GM13976 (cell line): ENCODE measurements at places on chromosomes 2 and 18.

GRCh38 chr2:40436093-40436475 lies 15.8 kb downstream of the SLC8A1 start:
- DNase-seq = no peak

GRCh38 chr2:213046431-213046830 lies 105.0 kb downstream of the IKZF2 start:
- no peak for DNase-seq

DNA sequence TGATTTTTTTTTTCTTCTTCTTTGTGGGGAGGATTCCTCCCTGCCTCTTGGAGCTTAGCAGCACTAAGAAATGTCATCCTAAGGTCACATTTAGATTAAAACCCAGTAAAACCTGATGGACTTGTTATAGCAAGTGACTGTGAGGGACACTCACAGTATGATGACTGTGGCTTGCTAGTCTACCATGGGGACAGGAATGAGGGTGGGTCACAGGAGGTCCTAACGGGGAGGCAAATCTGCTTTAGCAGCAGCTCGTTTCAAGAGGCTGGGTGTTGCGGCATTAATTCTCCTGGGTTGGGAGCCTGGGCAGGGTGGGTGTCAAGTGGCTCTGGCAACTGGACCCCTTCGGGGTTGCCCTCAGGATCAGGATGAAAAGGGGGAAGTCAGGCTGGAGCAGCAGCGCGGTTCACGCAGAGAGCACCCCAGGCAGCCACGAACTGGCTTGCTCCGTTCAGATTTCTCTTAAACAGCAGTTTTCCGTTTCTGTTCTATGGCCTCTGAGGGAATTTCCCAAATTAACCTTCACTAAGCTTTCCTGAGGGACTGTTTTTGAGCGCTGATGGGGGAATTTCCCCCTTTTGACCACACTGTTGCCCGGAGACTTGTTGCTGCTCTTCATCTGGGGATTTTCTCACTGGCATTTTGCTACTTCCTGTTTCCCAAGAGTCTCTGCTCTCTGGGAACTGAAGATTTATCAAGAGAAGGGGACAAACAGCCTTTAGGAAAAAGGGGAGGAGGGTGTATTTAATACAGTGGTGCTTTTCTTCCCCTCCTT lies 59.8 kb upstream of the PELI1 start:
- peak; percentile 75 for DNase-seq

GRCh38 chr2:18552351-18553077 lies 7.9 kb downstream of the RDH14 start:
- DNase-seq = no peak

GRCh38 chr18:40576507-40577115 lies 1378.4 kb upstream of the PIK3C3 start:
- no peak for DNase-seq

DNA sequence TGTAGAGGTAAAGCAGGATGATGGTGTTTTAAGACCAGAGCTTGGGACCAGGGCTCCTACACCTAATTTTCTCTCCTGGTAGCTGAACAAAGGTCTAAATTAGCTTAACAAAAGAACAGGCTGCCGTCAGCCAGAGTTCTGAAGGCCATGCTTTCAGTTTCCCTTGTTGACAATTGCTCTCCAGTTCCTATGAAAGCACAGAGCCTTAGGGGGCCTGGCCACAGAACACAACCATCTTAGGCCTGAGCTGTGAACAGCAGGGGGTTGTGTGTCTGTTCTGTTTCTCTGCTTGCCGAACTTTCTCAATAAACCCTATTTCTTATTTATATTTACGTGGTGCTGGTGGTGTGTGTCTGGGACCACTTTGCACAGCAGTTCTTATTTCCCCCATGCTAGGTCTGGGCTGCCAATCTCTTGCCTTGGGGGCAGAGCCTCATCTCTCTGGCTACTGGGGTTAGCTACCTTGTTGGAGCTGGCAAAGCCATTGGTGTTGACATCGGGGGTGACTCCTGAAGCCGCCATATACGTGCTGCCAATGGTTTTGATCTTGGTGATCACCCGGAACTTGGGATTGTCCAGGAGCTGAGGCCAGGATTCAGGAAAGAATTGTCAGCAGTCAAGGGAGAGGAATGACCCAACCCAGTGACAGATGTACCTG lies 29.0 kb downstream of the CENPO start:
- no peak for DNase-seq

- DNase-seq = no peak
Measured at GRCh38 chr2:195482010-195482409, 175.0 kb upstream of the SLC39A10 start.

DNA sequence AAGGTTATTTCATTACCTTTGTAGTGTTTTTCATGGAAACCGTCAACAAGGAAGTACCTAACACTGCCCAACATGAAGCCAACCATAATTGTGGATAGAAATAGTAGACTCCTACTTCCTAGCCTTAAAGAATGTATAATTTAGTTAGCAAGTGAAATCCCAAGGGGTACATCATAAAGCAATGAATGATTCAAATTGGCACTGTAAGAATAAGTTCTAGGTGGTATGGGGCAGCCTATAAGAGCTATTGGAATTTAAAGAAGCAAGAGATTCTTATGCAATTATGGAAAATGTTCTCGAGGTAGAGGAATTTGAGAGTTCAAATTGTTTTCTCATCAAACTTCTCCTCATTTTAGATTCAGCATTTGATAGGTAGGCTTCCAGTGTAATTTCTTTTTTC lies 157.9 kb downstream of the FMNL2 start:
- DNase-seq = no peak

GRCh38 chr2:8848328-8849100 lies 11.1 kb upstream of the KIDINS220 start:
- DNase-seq = no peak

DNA sequence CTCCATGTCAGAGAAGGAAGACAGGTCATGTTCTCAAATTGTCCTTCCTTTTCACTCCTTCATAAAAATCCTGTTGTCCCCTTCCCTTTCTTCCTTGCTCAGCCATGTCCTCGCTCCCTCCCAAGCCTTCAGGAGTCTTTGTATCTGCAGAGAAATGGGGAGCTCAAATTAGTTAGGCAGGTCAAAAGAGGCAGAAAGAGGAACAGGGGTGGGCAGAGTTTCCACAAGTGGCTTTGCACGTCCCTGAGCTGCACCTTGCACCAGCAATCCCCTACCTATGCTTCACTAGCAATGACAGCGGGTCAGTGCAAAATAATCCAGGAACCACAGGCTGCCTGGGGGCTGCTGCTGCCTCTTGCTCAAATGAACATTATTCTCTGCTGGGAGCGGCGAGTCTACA lies 152.1 kb upstream of the ITGA6 start:
- DNase-seq = no peak

- DNase-seq = no peak
Measured at GRCh38 chr18:2338601-2339000, 232.7 kb downstream of the METTL4 start.

- no peak for DNase-seq
Measured at GRCh38 chr2:50006327-50006726, 852.0 kb upstream of the FSHR start.

DNA sequence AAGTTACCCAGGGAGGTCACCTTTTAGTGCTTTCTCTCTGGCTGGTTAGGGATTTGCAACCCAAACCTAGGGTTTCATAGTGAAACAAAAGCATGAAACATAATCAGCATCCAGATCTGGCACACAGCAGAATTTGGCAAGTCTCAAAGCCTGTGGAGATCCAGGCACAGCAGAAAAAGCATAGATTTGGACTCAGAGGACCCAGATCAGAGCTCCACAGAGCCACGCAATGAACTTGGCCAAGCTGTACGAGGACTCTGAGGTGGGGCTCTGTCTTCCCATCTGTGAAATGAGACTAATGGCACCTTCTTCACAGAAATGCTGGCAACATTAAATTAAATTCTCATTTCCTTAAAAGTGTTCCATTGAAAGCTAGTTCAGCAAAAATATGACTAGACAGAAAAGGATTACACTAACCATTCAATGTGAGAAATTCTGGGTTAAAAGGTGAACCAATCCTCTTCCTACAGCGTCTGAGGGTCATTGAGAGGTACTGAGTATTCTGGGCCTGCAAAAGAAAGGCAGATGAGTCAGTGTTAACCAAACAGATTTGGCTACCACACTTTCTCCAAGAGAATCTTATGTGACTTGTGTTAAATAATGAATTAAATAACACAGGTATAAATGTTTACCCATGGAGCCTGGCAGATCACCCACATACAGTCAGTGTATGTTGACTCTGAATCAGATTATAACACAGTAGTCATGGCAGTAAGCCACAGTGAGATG lies 266.3 kb downstream of the MREG start:
- DNase-seq = no peak

DNA sequence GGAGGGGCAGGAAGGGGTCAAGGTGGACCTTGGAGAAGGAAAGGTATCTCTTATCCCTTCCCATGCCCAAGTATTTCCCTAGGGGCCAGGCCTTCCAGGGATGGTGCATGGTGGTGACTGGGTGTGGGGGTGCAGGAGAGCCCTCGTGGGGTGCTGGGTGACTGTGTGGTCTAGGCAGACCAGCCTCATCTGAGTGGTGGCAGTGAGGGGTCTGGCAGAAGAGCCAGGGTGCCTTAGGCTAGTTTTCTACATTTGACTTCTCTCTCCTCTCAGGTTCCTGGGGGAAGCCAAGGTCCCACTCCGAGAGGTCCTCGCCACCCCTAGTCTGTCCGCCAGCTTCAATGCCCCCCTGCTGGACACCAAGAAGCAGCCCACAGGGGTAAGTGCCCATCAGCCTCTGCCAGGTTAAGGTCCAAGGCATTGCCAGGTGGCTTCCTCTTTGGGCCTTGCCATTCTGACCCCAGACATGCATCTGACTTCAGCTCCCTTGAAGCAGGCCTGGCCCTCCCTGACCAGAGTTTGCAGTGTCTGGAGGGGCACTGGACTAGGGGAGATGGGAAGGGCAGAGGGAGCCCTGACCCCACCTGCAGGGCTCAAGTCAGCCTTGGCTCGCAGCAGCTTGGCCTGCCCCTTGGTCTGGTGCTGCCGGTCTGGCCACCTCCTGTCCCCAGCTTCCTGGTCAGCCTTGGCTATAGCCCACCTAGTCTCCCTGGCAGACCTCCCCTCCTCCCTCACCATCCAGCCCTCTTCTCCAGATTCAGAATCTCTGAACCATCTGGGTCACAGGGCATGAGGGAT lies 49.8 kb downstream of the DYSF start:
- no peak for DNase-seq

DNA sequence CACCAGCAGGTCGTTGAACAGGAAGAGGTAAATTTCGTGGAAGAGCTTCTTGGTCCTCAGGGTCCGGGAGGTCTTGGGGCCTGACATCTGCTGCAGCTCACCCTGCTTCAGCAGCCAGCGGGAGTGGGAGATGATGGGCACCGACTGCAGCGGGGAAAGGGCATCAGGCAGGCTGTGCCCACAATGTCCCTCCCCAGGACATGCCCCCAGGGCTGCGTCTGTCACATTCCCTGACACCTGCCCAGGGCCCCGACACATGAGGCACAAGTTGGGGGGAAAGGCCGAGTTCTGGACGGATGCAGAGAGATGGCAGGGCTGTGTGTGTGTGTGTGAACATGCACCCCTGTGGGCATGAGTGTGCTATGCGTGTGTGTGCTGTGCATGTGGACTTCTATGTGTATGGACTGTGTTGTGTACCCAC lies 13.9 kb downstream of the SNORC start:
- no peak for DNase-seq
